Naive thymus-derived CD8-positive, alpha-beta T cell (primary cell): ENCODE measurements at places on chromosomes 11 and 22.

DNA sequence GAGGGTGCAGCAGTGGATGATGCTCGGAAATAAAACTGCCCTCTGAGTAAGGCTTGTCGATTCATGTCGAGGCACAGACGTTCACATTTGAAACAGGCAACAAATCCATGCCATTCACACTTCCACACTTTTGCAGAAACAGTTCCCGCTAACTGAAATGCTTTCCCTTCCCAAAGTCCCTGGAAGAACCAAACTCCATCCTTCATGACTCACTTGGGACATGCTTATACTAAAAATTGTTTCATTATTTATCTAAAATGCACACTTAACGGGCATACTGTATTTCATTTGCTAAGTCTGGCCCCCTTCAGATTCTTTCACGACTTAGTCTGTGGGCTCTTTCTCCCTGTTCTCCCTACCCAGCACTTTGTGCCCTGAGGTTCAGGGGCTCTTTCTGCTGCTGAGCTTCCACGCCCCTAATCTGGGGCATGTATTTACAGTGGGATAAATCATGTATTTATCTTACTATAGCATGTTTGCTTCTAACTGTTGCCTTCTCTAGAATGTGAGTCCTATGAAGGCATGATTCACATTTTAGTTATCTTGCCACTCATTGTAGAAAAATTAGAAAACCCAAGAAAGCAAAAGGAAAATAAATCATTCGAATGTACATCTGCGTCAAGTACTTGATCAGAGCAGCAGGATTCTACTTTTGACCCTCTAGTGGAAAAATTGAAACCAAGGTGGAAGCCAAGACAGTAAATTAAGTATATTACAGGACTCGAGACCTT, 12.5 kb downstream of the SCGB1A1 start:
- DNase-seq = no peak

DNA sequence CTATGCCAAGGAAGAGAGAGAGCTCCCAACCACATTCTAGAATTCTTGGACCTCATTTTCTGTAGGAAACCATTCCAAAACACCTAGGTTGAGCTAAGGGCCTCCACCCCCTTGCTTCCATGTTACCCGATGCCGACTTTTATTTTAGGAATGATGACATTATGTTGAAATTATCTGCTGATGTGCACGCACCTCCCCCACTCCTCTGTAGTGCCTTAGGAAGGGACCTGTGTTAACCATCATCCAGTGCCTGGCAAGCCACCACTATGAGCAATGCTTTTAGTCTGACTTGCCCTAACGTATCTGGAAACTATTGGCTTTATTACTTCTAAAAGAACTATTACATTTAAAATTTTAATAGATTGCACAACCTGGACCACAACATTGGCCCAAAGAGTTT, 42.1 kb downstream of the NCAPD3 start:
- DNase-seq = no peak

- no peak for DNase-seq
Measured at GRCh38 chr11:40397141-40397540, 1062.3 kb downstream of the LRRC4C start.

GRCh38 chr11:114522818-114523217, 36.9 kb downstream of the NXPE1 start:
- DNase-seq = no peak

DNA sequence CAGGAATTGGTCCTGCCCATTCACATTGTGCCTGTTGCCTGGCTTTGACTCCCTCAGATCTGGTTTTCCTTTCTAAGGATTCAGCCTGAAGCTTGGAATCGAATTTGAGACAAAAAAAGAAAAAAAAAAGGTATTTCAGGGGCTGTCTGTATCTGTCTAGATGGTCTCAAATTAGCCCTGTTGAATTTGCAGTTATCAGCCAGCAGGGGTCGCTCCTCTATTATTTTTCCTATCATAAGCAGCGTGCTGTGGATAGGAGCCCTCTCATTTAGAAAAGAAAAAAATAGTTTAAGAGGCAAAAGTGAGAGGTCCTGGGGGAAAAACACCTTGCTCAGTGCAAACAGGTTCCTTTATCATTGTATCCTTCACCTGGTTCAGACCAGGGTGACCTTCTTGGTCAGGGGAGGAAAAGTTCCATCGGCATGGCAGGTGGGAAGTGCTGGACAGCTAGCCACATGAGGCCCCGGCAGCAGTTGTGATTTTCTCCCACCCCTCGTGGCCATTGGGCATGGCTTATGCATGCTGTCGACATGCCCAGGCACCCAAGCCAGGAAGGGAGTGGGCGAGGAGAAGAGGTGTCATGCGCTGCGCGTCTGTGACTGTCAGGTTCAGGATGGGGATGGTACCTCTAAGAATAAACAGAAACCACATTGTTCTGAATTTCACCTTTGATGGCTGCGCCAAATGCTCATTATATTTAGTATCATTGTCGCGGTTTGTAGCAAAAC, 13.1 kb downstream of the OR5AK2 start:
- no peak for DNase-seq

DNA sequence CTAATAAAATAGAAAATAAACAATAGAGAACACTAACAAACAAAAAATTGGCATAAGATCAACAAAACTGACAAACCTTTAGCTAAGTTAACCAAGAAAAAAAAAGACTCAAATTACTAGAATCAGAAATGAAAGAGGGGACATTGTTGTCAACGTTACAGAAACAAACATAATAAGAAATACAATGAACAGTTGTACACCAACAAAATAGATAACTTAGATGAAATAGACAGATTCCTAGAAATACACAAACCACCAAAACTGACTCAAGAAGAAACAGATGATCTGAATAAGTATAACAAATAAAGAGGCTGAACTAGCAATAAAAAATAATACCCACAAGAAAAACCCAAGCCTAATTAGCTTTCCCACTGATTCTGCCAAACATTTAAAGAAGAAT, 34.7 kb upstream of the TMPRSS4 start:
- DNase-seq = no peak

DNA sequence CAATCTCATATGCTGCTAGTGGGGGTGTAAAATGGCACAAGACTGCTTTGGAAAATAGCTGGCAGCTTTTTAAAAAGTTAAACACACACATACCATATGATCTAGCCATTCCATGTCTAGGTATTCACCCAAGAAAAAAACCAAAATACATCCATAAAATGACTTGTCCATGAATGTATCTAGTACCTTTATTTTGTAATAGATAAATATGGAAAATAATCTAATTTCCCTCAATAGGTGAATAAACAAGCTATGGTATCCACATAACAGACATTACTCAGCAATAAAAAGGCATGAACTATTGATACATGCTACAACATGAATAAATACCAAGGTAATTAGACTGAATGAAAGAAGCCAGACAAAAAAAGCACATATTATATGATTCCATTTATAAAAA, 22.9 kb downstream of the RNF141 start:
- DNase-seq = no peak

DNA sequence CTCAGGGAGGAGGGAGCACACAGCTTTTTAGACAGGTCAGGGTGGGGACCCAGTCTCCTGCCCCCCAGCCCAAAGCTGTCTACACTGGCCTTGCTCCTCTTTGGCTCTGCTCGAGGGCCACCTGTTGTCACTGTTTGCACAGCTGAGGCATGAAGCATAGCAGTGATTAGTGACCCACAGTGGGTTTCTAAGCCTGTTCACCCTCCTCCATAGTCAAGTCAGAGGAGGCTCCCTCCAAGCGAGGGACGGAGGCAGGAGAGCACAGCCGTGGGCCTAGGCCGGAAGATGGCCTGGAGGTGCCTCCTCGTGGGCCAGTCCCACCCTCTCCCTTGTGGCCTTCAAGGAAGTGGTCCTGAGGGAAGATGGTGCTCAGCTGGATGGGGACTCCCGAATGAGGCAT, 241.1 kb downstream of the GRIK4 start:
- no peak for DNase-seq
